ENCODE measurements at places on chromosomes 7 and 10.

GRCh38 chr10:114526126-114526503 is 121.8 kb upstream of the AFAP1L2 start:
- peak; percentile 60 for DNase-seq

DNA sequence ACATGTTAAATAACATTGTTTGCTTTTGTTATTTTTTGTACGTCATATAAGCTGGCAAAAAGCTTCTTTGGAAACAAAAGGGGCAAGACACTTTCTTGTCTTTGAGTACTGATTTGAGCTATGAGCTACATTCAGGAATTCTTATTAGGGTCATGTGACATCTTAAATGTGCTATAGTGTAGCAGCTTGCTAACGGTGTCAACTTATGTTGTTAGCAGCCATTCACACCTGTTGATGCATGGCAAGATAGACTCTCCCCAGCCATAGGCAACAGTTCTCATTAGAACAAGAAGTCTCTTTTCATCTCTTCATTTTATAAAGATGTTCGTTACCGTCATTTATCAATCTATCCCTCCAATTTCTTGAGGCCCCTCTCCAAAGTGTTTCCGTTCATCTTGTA is 213.7 kb downstream of the CSTF2T start:
- no peak for DNase-seq

DNA sequence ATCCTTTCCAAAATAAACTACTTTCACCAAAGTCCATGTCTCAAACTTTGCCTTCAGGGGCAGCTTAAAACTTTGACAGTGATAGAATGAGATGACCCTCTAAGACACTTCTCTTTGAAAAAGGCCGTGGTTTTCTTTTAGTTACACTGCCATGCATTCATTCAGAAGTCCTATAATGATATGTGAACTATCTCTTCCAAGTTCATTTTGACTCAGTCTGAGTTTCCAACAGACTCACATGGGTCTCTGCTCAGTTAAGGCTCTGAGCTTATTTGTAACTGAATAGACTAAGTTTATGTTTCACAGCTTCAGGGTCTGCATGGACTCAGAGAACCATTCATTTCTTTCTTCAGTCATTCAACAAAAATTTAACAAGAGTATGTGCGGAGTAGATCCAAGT is 208.9 kb upstream of the PRSS1 start:
- DNase-seq = no peak

- no peak for DNase-seq
These were observed 81.8 kb upstream of the CTTNBP2 start for GRCh38 chr7:117955046-117955445.

DNA sequence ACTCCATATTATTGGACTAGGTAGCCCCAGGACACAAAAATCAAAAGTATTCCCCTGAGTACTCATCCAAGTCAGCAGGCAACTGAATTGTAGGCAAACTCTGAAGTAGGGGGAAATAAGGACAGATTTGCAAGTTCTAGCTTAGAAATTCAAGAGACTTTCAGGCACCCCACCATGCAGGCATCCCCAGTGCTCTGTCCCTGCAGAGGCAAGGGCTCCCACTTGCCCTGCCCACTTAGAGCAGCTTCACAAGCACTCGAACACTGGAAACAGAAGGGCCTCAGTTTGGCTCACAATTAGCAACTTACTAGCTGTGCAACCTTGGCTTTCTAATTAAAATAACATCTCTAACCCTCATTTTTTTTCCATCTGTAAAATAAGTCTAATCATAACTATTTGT is 209.2 kb downstream of the C7orf25 start:
- DNase-seq = no peak

DNA sequence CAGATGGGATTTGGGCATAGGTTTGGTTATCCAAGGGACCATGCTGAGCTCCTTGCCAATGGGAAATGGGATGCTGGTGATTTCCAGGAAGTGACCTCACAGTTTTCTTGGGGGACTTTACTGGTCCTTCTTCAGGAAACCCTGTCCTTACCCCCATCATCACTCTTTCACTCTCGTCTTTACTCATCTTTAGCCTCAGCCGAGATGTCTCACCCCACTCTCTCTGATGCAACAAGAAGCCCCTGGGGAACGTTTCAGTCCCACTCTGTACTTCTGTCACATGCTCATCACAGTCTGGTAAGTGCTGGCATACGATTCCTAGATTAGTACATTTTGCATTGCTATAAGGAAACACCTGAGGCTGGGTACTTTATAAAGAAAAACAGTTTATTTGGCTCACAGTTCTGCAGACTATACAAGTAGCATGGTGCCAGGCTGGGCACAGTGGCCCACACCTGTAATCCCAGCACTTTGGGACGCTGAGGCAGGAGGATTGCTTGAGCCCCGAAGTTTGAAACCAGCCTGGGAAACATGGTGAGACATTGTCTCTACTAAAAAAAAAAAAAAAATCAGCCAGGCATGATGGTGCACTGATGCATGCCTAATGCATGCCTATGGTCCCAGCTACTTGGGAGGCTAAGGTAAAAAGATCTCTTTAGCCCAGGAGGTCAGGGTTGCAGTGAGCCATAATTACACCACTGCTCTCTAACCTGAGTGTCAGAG is 63.5 kb upstream of the VKORC1L1 start:
- peak; percentile 64 for DNase-seq

DNA sequence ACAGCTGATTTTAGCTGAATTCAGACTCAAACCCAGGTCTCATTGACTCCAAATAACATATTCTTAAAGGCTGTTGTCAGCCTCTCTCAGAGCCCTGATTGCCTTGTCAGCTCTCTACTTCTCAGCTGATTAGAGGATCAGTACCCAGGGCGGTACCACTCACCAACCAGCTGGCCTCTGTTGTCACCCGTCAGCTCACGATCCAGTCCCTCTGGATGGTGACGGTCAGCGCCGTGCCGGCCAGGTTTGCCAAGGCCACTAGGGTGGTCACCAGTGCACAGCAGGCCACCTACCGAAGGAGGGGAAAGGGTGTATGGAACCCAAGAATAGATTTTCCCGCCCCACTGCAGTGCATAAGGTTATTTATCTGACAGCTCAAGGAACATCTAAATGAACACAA is 52.3 kb upstream of the TOMM7 start:
- DNase-seq = no peak

GRCh38 chr10:33306126-33306525 is 28.3 kb downstream of the NRP1 start:
- DNase-seq = no peak

- no peak for DNase-seq
These were observed 35.9 kb downstream of the NDUFB2 start for GRCh38 chr7:140732416-140732815.

GRCh38 chr7:33400214-33400538 is 270.8 kb downstream of the BBS9 start:
- no peak for DNase-seq

GRCh38 chr7:108648989-108649388 is 79.3 kb downstream of the DNAJB9 start:
- DNase-seq = no peak

GRCh38 chr7:140008755-140009610 is 53.8 kb downstream of the PARP12 start:
- no peak for DNase-seq

DNA sequence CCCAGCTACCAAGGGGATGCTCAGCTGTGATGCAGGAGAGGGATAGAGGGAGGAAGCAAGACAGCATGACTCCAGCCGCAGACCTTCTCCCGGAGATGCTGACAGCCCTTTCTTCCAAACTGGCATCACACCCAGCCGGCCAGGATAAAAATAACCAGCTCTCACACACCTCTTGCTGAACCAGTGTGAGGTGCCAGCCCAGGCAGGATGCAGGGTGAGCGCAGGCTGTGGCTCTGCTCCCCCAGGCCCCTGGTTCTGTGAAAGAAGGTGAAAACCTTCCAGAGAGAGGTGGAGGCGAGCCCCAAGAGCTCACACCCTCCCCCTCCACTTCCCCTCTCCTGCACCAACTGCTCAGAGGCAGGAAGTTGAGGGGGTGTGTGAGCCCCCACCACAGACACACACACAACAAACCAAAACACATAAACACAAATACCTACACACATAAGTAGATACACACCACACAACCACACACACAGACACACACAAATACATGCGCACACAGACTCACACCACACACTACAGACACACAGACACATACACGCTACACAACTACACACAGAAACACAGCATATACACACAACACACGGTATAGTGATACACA is 4.0 kb downstream of the GPR15LG start:
- DNase-seq = peak; percentile 45

DNA sequence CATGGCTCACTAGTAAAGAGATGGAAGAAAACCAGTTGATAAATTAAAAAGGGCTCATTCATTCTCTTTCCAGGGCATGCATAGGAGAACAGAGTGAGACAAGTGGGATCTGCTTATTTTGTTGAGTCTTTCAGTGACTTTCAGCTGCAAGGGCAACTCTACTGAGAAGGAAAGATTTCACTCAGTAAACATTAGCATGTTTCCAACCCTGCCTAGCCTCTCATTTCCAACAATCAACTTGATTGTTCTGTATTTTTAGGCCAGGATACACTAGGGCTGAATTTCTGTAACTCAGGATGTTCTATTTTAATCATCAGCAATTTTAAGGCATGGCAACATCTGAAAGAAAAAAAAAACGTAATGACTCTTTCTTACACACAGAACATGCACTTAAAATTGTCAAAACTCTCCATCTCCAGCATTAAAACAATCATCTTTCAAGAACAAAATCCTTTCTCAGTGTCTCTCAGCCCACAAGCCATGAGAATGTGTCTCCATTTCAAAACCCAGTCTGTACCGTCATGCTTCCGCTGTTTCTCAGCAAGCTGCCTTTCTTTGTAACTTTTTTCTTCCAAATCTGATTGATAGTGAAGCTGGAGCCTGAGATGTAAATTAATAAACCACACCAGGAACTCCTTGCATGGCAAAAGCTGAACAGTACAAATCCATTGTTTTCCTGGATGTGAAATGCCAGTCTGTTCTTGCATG is 147.2 kb upstream of the KLF14 start:
- no peak for DNase-seq

DNA sequence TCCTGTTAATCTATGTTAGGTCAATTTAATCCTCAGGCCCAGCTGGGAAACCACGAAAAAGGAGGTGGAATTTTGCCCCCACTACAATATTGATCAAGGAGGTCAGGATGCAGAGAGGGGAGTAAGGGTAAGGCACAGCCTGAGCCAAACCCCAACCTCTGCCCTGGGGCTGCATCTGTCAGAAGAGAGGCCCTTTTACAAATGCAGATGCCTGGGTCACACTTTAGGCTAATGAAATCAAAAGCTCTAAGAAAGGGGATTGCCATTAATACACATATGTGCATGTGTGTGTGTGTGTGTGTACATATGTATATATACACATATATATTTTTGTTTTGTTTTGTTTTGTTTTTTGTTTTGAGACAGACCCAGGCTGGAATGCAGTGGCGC is 25.5 kb upstream of the TRUB1 start:
- no peak for DNase-seq

DNA sequence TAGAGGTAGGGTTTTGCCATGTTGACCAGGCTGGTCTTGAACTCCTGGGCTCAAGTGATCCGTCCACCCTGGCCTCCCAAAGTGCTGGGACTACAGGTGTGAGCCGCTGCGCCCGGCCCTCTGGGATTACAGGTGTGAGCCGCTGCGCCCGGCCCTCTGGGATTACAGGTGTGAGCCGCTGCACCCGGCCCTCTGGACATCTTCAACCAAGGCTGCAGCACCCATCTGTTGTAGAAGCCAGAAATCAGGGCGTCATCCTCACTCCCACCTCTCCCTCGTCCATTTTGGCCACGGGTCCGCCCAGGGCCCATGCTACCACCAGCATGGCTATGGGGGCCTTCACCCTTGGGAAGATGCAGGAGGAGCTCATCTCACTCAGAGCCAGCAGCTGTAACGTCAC is 38.5 kb upstream of the EBF3 start:
- DNase-seq = no peak

DNA sequence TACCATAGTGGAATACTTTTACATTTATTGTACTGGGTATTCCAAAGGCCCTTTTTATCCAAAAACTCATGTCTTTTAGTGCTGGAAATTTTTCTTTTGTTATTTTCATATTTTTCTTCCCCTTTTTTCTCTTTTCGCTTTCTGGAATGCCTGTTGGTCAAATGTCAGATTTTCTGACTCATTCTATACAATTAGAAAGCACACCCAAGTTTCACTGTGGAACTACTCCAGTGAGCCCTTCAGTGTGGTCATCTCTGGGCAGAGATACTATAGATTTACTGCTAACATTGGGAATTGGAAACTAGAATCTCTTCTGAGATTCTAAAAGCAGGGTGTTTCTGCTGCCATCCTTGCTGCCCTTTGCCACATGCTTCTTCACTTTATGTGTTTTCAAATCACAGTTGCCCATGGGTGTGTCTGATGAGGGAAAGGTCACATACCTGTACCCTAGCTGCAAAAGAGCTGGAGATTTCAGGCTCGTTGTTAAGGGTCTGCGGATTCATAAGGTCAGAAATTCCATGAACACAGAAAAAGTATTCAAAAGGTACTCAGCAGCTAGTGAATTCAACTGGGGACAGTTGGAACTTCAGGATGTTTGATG is 5.6 kb upstream of the WASL start:
- DNase-seq = no peak

DNA sequence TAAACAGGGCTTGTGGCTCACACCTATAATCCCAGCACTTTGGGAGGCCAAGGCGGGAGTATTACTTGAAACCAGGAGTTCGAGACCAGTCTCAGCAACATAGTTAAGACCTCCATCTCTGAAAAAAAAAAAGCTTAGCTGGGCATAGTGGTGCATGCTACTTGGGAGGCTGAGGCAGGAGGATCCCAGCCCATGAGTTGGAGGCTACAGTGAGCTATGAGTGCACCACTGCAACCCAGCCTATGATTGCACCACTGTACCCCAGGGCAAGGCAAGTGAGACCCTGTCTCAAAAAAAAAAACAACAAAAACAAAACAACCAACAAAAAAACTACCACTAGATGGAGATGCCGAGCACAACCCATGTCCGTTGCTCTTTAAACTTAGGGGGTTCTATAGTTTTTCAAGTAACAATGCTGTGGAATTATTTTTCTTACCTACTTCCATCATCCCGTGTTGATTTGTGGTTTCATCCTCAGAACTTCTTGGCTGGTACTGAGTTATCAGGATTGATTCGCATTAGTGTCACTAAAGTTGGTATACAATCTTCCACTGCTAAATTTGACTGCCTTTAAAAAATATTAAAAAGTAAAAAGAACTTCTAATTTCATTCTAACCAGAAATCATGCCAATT is 12.2 kb upstream of the REPIN1 start:
- peak; percentile 41 for DNase-seq

- no peak for DNase-seq
These were observed 43.3 kb upstream of the ECHDC3 start for GRCh38 chr10:11698691-11699549.

GRCh38 chr10:53765311-53765710 is 992.7 kb upstream of the MBL2 start:
- no peak for DNase-seq

DNA sequence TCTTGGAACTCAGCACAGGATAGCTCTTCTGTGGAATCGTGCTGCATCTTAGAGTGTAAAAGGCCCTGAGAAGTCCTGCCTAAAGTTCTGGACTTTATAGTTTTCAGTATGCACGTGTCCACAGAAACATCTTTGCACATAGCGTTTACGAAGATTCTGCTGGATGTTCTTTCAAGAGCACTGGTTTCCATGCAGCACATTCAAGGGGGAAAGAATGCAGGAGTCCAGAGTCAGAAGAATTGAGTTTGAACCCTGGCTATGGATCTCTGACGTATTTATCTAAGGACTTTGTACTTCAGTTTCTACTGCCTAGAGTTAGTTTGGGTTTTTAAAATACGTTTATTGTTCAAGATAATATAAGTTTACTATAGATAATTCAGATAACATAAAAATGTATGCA is 282.8 kb upstream of the ZMIZ1 start:
- no peak for DNase-seq

Data from activated CD4-positive, alpha-beta T cell treated with anti-CD3 and anti-CD28 coated beads, Interleukin-10, Interleukin-2, amounts not matched to agents 100 ng/mL and 50 ng/mL, durations not matched to agents 16 hours and 8 hours (primary cell).